ENCODE measurements at places on chromosomes 4 and X. TPM values are rescaled to one million over a fixed set of nuclear protein-coding genes. Genes with fewer than 3 reads are reported as not detected.

USO1 gene
- total RNA-seq: 89.7 TPM

SLC4A4 gene
- total RNA-seq: 334 TPM

GRCh38 chrX:140514554-140514953, 9.7 kb upstream of the SOX3 start:
- DNase-seq: no peak

KIT gene
- total RNA-seq: 4.0 TPM

- DNase-seq: peak; percentile 63
Observed at GRCh38 chrX:40152741-40153344, 55.1 kb upstream of the BCOR start.

GRCh38 chr4:76012388-76012801, 5.1 kb upstream of the CXCL9 start:
- no peak for DNase-seq

DNA sequence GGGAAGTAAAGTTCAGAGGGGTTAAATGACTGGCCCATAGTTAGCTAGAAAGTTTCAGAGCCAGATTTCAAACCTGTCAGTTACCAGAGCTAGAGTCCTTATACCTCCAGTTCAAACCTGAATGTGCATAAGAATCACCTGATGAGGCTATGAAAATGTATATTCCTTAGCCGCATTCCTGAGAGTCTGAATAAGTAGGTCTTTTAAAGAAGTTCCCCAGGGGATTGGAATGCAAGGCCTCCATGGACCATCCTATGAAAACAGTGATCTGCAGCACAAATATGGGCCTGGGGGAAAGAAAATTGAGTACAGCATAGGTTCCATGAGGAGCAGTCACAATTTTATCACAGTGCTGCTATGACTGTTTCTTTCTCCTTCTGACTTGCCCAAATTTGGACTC, 263.9 kb upstream of the CXorf66 start:
- no peak for DNase-seq

PAGE4 gene
- total RNA-seq: not detected

MAGEE1 gene
- 5.9 TPM for total RNA-seq

SPIN2B gene
- total RNA-seq: 0.52 TPM

- DNase-seq: no peak
Observed at GRCh38 chr4:24769571-24769970, 25.8 kb upstream of the SOD3 start.

GDPD2 gene
- 0.26 TPM for total RNA-seq

NOA1 gene
- total RNA-seq: 27.7 TPM

DNA sequence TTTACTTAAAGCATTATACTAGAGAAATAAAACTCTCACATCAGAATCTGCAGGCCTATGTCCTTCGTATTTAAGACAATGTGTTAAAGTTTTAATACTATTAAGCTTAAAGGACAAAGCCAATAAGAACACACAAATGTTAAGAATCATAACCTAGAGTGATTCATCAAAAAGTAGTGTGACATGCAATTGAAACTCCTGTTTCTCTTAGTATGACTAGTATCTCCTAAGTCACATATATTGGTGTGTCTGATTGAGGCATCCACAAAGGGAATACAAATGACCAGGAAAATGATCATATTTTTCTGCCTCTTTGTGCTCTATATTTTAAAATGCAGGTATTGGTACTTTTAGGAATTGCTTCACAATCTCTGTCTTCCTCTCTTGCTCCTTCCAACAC, 23.8 kb downstream of the GPRASP3 start:
- DNase-seq: no peak

SPANXB1 gene
- total RNA-seq: not detected

- no peak for DNase-seq
Observed at GRCh38 chr4:15963001-15963451, at the start of gene FGFBP2. Gene FGFBP2 (minus strand): TSS chr4:15963175. CDS start chr4:15963129, 46 bp downstream.

GRCh38 chrX:42442745-42443144, 335.2 kb downstream of the PPP1R2C start:
- no peak for DNase-seq

ARHGEF9 gene
- 5.4 TPM for total RNA-seq

DCAF8L2 gene
- not detected for total RNA-seq

SLC38A5 gene
- total RNA-seq: 83.8 TPM

DNA sequence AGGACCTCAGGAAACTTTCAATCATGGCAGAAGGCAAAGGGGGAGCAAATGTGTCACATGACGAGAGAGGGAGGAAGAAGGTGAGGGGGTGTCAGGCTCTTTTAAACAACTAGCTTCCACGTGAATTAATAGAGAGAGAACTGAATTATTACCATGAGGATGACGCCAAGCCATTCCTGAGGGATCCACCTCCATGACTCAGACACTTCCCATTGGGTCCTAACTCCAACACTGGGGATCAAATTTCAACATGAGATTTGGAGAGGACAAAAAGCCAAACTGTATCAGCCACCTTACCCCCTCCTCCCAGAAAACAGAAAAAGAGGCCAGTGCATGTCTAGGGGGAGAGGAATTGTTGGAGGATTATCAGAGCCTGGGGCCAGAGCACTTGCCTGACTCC, 40.4 kb upstream of the LAS1L start:
- DNase-seq: no peak

- DNase-seq: no peak
Observed at GRCh38 chrX:70030301-70030767, 19.4 kb downstream of the AWAT2 start.

DNA sequence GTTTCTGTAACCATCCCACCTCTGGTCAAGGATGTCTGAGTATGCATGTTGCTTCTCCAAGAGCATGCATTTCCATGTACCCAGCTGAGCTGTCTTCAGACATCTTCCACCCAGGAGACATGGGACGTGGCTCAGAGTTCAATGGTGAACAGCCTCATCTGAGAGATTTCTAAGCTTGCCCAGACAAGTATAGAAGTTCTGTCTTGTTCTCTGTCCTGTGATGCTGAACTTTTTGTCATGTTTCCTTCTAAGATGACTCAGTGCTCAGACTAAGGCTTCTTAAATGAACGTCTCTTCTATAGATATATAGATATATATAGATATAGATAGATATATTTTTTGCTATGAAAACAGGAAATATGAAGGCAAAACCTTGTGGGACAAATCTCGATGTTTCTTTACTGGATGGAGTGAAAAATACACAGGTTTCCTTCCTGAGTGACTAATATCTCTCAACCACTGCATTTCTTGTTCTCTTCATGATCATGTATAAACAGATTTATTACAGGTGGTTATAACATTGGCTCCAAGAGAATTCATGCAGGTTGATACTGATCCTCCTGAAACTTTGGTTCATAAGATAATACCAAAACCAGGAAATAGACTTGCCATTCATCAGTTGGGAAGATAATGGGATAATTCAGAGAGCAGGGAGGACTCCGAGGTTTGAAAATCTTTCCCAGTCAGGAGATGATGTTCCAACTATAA, 168.2 kb downstream of the ZNF518B start:
- no peak for DNase-seq

WAS gene
- total RNA-seq: 1.0 TPM

EDNRA gene
- total RNA-seq: 1.3 TPM

NWD2 gene
- total RNA-seq: 4.0 TPM

ASB12 gene
- not detected for total RNA-seq

DGAT2L6 gene
- total RNA-seq: not detected

RHOXF1 gene
- total RNA-seq: not detected
